ENCODE measurements at places on chromosomes 13 and 19.

- peak; percentile 84 for DNase-seq
Measured at GRCh38 chr19:4139614-4140236, 13.7 kb upstream of the CREB3L3 start.

- no peak for DNase-seq
Measured at GRCh38 chr19:45355402-45355801, 14.9 kb downstream of the KLC3 start.

DNA sequence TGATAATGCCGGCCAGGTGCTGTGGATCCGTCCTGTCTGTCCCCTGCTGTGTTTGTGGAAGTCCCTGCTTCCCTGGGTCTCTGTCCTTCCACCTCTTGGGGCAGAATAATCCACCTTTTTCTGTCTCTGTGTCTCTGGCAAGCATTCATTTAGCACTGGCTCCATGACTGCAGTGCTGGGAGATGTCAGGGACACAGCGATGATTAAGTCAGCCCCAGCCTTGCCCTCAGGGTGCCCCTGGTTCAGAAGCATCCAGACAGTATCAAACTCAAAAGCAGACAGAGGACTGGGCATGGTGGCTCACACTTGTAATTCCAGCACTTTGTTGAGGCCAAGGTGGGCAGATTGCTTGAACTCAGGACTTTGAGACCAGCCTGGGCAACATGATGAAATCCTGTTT is 1.5 kb downstream of the HIPK4 start:
- DNase-seq: no peak

GRCh38 chr13:91014696-91015095 is 332.8 kb upstream of the MIR17HG start:
- no peak for DNase-seq

DNA sequence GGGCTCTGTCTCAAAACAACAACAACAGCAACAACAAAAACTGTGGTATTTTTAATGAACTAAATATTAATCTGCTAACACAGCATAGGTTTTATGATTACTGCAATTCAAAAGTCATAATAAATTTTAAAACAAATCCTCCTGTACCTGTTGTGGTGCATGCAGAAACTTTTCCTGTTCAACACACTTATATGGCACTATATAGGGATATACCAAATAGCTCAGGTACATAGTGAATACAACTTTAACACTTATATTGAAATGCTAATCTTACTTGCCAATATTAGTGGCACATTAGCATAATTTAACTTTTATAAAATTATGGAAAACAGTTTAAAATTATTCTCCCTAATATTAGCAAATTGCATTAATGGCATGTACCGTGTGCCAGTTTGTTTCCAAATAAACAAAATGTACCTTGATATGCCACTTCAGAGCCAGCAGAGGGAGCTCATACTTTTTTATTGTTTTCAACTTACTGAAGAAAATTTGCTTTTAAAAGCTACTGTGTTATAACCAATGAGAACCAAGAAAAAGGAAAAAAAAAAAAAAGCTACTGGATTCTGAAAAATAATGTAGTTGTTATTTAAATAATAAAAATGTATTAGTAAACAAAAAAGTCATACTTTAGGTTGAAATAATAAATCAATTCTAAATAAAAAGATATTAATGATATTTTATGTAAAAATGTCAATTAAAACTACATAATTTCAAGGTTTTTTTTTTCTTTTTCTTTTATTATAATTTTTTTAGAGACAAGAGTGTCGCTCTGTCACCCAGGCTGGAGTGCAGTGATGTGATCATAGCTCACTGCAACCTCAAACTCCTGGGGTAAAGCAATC is 18.0 kb upstream of the RBM26 start:
- no peak for DNase-seq

DNA sequence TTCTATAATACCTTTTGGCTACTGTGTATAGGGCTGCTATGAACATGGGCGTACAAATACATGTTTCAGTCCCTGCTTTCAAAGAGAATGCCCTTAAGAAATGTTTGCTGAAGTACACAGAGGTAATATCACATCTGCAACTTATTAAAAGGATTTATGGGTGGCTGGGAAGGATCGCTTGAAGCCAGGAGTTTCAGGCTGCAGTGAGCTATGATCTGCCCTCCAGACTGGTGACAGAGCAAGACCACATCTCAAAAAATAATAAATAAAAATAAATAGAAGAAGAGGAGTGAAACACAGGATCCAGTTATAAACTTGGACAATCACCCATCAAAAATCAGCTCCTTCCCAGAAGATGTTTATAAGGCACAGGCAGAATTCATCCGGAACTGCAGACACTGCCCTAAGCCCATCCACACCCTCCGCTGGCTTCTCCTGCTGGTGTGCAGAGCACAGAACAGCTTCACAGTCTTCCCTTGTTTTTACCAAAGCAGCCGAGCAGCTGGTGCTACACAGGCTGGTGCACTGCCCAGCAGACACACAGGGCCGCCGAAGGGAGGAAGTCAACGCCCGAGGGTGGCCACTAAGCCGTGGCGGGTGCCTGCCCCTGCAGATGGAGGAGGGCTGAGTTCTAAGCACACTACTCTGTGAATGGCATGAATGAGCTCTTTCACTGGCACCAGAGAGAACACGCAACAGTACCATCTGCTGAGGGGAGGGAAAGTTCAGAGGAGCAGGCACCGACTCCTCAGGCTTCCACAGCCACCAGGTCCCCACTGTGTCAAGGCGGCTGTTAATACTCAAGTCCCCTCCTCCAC is 44.0 kb downstream of the BRD4 start:
- DNase-seq: no peak

DNA sequence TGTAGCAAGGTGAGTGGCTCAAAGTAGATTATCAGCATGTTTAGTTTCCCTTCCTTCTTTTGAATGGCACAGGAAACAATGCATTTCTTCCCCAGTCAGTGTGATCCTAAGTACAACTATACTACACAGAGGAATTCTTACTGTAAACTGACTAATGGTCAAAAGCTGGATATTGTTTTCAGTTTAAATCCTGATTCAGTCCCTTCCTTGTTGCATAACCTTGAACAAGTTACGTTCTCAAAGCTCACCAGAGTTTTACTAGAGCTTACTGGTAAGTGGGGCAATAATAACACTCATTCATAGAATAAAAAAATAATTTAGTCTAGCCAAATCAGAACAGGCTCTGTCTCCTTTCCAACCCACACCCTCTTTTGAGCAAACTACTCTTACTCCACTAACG is 180.1 kb downstream of the POSTN start:
- no peak for DNase-seq
